GM12892 (cell line): ENCODE measurements at places on chromosomes 4 and X.

- DNase-seq, result no peak
These were observed 45.1 kb upstream of the HSD17B10 start for GRCh38 chrX:53479301-53479700.

DNA sequence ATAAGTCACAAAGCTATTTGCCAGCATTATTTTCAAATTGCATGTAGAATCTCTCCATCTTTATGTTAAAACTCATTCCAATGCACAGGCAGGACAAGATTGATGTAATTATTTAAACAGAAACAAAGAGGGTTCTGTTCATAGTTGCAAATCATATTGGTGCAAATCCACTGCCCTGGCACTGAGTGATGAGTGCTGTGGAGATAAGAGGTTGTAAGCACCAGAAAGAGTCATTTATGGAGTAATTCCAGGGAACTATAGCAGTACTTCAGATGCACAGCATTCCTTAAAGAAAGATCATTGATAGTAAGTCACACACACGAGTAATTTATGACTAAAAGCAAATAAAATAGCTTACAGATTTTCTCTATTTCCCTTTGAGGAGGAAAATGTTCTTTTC, 337.7 kb upstream of the CTSO start:
- DNase-seq, result no peak

GRCh38 chr4:73676861-73677323, 56.7 kb upstream of the RASSF6 start:
- no peak for DNase-seq

DNA sequence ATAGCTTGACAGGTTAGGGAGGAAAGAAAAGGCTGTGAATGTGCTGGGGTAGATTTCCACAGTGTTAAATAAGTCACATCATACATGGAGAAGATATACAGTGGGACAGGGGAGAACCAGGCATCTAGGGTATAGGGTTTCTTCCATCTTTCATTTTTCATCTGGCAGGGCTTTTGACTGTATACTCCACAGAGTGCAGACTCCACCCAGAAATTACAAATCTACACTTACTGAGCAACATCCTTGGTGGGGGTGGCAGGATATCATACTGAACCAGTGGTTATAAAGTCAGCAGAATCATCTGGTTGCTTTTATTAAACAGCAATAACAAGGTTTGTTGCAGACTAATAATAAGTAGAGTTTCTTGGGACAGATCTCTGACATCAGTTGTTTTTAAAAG, 154.2 kb downstream of the NPNT start:
- no peak for DNase-seq

DNA sequence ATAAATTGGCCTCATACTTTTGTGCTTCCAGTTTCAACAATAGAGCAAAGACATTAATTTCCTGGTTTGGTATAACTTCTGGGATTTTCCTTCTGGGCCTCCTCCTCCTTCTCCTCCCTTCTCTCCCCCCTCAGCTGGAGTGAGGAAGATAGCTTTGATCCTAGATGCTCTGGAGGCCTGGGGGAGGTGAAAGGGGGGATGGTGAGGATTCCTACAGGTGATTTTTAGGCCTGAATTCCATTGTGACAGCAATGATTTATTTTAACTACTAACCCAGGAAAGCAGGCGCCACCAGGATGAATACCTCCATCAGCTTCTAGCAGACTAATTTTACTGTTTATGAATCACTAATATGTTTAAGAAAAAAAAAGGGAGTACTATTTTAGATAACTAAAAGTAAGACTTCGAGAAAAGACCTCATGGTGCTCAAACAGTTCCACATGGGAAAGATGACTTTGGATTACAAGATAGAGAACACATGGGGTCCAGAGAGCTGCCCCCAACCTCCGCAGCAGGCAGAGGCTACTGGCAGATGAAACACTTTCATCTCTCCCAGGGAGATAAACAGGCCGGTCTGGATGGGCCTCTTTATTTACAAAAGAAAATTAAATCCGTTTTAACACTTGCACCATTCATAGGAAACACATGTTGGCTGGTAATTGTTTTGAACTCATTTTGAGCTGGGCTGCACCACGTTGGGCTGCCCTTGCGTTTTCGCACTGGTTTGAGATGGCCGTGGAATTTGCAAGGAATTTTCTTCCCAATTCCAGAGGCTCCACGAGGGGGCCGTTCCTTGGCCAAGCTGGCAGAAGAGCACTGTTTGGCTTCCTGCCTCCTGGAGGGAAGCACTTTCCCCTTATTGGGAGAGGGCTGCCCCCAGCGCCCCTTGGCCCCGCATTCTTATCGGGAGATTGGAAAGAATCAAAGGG, 125.1 kb upstream of the STX18 start:
- DNase-seq, result no peak

DNA sequence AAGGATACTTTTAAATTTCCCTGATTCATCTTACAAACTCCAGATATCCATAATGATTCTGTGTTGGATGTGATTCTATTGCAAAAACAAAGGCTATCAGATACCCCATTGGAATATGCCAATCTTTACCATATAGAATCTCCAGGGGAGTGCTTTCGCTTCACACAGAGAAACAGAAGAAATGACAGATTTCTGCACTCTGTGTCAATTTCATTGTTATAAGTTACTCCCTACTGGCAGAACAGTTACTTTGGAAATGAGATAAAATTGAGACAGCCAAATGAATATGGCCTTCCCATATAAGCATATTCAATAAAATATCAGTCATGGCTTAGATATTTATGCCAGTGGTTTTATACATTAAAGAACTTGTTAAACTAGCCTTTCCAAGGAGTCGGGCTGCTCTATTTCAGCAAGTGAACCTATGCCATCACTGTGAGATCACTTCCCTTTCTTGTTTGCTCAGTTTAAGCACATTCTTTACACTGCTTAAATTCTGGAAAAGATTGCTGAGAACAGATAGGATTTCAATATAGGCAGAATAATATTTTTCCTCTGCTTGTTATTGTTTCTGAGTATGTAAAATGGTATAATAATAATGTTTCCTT, 127.5 kb upstream of the ANXA10 start:
- no peak for DNase-seq

DNA sequence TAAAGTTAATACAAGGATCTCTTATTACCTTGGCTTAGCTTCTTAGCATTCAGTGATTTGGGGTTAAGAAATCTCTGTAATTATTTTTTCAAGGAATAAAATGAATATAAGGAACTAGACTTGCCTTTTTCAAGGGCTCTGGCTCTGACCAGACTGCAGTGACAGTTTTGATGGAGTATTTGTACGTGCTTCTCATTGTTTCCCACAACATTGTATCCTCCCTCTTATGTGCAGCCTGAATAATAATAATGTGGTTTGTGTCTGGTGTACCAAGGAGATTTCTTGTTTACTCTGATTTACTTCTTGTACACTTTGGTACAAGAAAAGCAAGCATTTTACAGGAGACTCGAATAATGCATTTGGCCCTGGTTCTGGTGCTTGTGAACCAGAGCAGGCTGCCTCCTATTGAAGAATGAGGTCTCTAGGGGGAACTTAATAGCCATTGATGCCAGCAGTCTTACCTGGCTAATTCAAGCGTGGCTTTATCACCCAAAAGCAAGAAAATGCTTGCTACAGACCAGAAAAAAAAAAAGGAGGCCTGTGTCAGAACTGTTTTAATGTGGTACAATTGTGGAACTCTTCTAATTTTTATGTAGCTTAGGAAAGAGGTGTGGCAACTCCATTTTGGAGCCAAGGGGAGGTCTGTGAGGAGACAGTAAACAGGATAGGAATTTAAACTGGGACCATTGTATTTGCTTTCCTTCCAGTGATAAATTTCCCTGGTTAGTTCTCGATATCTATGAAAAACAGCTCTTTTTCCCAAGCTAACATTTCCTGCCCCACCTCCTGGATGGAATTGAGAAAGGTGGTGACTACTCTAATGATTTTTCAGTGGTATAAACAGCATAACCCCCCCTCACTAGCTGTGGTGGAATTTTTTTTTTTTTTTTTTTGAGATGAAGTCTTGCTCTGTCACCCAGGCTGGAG, 5.6 kb downstream of the OTC start:
- DNase-seq, result no peak

- DNase-seq, result no peak
These were observed 17.5 kb downstream of the SH3BP2 start for GRCh38 chr4:2810388-2810787.

DNA sequence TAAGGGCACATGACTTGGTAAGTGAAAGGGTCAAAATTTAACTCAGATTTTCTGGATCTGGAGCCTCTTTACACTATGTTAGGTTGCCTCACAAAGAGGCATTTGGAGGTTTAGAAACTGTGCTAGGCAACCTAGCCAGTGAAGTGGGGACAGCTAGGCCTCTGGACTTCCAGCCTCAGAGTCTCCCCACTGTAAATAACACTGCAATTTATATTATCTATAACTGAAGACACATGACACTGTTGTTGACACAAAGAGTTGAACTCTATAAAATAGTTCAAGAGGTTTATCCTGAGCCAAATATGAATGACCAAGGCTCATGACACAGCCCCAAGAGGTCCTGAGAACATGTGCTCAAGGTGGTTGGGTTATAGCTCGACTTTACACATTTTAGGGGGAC, 74.9 kb upstream of the IQCM start:
- no peak for DNase-seq

DNA sequence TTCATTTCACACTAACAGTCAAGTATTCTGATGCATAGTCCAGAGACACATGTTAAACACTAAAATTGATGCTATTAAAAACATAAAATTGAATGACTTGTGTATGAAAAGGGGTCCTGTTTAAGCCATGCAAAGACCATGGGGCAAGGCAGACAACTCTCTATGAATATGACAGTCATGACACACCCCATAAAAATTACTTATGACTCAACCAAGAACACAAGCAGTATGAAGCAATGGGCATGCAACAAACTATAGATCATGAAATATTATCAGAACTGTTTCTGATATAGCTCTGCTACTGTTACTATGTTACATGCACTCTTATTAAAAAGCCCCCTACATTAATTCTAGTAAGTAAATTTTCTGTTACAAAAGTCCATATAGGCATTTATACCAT, 57.5 kb upstream of the ZCCHC13 start:
- no peak for DNase-seq

DNA sequence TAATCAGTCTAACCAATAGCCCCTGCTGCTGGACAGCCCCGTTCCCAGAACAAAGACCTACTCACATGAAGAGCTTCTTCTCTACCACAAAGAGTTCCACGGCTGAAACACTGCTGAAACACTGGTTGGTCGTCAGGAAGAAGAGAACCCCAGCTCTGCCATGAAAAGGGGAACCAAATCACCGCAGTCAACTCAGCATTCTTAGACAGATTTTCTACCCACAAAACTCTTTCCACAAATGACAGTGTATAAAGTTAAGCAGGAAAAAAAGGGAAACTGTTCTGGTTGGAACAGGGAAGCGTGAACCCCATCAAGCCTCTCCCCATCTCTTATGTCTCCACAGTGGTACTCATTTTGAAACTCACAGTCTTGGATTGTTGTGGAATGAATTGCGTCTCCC, 57.3 kb downstream of the ABCG2 start:
- no peak for DNase-seq

DNA sequence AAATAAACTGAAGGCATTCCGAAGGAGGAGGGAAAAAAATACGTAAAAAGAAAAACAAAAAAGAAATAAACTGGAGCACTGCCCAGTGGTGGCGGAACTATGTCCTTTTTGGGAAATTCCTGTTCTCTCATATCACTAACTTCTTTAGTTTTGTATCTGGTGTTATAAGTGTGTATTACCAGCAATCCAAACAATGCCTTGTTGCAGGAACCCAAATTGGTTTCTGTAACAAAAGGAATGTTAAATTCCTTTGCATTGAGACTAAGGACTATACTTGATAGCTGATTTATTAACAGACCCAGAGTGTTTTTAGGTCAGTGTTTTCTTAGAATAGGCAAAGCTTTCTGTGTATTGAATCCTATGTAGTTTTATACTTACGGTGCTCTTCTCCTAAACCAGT, 6.6 kb downstream of the CCNG2 start:
- no peak for DNase-seq

DNA sequence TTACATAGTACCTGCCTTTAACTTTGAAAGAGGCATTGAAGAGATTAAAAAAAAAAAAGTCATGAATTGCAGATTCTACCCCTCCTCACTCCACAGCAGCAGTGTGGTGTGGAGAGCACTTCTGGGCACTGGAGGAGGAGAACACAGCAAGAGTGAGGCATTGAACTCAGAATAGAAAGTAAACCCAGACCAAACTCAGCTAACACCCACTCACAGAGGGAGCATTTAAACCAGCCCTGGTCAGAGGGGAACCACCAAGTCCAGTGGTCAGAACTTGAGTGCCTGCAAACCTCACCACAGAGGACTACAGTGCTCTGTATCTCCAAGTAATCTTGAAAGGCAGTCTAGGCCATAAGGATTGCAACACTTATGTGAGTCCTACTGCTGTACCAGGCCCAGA, 15.6 kb upstream of the UGT2A1 start:
- no peak for DNase-seq

DNA sequence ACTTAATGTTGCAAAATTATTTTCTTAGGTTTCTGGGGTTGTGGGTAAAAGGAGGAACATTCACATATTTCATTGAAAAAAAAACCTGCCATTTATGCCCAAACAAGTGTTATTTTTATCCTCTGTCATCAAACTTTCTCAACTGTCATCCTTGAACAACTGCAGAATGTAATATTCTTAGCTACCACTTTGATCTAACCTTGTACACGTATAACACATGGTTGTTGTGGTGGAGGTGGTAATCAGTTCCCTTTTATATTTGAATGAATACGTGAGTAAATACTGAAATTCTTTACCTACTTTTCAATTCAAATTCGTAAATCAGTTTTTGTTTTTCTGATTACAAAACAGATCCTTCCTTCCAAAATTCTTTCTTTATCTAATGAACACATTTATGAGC, 3.8 kb upstream of the AMMECR1 start:
- DNase-seq, result no peak

- DNase-seq, result no peak
These were observed 242.8 kb downstream of the PCDH7 start for GRCh38 chr4:30962939-30963338.

DNA sequence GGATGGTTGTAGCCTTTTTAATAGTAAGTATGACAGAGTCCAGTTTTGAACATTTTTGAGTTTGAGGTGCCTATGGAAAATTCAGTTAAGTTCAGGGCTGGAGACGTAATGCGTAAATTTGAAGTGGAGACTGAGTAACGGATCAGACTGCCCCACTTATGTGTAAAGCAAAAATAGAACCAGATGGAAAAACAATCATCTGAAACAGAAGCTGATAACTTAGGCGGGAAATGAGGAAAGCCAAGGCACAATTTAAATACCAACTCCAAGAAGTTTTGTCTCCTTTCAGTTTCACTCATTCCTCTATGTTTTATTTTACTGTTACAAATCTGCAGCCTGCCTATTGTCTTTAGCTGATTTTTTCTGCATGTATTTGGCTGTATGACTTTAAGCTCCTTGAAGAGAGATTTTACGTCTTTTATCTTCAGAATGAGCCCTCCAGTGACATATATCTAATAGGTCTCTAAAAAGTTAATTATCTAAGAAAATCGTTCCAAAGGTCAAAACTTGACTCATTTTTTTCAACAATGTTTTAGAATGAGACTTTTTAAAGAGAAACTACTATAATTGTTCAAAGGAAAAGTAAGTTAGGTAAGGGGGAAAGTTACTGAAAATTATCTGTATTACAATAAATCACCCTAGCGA, 1.1 kb downstream of the SGCB start:
- no peak for DNase-seq

- no peak for DNase-seq
These were observed 87.2 kb downstream of the CLDN34 start for GRCh38 chrX:10054396-10054795.
